CD4-positive, alpha-beta T cell treated with Interleukin-15 for 4 hours (primary cell): ENCODE measurements at places on chromosomes 1 and 21.

DNA sequence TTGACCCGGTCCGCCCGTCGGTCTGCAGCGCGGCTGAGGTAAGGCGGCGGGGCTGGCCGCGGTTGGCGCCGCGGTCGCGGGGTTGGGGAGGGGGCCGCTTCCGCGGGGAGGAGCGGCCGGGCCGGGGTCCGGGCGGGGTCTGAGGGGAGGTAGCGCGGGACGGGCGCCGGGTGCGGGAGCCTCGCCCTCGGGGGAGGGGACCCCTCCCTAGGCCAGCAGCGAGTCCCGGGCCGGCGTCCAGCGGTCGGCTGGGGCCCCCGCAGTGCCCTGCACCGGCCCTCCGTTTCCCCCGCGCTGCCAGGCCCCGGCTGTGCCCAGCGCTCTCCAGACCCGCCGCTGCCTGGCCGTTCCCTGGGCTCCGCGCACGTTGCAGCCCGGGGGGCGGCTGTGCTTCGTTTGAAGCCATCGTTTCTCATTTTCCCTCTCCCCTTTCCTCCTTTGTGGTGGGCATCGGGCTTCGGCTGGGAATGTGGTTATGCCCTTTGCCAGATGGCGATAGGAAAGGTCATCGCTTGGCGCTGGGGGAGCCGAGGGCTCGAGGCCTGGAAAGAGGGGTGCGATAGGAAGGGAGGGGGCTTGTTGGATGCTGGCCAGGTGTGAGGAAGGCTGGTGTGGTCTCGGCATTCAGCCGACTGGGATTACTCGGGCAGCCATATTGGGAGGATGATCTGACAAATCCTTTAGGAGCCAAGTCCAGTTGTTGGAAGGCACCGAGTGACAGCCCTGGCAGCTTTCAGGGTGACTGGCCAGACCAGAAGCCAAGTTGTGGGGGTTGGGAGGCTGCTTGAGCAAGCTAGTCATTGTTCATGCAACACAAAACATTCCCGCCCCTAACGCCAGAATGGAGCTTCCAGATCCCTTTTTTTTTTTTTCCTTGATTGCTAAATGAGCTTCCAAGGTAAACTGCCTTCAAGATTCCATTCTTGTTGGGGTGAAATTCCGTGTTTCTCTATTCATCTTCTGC is 753 bp downstream of the KIF1B start:
- DNase-seq: no peak

GRCh38 chr1:231544943-231545592 is 16.6 kb downstream of the TSNAX start:
- no peak for DNase-seq

DNA sequence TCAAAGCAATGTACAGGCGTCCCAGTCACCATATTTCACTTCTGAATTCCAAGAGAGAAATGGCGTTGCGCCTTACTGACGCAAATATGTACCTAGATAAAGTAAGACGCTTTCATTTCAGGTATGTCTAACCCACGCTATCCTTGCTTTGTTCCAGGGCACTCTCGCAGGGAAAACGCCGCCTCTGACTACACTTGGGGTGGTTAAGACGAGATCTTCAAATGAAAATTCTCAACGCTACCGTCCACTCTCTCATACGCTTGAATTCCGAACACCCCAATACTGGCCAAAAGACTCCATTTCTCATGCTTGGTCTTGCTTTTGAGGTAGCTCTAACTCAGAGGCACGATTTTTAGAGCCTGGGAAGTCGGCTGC is 736 bp upstream of the ZMPSTE24 start:
- no peak for DNase-seq

GRCh38 chr21:36103434-36103833 is 31.4 kb upstream of the CBR3 start:
- no peak for DNase-seq

DNA sequence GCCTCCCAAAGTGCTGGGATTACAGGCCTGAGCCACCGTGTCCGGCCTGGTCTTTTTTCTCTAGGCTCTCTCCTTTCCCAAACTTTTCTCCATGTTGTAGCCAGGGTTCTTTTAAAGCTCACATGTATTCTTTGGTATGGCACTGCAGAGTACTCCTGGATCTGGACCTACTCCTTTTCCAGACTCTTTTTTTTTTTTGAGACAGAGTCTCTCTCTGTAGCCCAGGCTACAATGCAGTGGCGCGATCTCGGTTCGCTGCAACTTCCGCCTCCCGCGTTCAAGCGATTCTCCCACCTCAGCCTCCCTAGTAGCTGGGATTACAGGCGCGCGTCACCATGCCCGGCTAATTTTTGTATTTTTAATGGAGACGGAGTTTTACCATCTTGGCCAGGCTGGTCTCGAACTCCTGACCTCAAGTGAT is 602 bp upstream of the MED18 start:
- no peak for DNase-seq

DNA sequence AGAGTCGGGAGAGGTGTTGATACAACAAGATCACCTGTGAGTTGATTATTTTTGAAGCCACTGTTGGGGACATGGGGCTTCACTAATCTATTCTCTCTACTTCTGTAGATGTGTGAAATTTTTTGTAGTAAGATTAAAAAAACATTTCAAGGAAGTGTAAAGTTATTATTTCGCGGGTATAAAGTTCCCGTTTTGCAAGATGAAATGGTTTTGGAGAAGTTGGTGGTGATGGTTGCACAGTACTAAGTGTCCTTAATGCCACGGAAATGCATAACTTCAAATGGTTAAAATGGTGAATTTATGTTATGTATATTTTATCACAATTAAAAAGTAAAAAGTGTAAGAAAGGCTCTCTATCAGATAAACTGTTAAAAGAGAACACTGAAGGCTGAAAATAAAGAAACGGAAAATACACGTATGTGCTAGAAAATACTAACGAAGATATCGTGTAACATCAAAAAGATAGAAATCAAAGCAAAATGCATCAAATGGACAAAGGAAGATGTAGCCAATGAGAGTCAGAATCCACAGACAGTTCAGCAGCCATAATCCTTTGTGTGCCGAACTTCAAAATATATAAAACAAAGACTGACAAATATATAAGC is 2.9 kb upstream of the ITGB2 start:
- DNase-seq: no peak

DNA sequence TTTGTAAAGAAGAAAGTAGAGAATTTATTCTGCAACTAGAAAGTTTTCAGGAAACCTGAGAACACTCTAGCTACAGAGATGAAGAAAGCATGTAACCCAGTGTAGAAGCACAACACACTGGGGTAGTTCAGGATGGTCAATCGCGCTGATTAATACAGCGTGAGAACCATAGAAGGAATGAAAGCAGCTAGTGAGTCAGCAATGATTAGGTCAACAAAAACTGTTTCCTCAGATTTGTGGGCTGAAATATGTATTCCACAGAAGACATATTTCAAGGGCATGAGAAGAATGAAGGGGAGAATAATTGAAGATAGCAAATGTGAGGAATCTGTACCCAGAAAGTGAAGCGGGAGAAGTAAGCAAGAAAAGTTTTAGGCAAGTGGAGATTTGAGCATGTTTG is 97.8 kb upstream of the ADGRL2 start:
- DNase-seq: no peak

DNA sequence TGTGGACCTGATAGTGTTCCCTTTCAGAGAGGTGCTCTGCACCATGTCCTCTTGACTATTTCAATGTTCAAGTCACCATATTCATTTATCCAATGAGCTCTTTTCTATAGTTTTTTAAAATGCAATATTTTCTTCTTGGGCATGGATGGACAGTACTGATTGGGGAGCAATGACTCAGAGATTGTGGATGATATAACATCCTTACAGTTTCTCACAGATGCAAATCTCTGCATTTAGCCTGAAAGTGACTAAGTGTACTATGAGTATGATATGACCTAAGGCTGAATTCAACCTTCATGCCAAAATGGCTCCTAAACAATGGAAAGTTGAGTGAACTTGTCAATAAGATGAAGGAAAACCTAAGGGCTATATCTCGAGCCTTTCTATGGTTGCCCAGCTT is 36.5 kb downstream of the C4BPA start:
- no peak for DNase-seq

DNA sequence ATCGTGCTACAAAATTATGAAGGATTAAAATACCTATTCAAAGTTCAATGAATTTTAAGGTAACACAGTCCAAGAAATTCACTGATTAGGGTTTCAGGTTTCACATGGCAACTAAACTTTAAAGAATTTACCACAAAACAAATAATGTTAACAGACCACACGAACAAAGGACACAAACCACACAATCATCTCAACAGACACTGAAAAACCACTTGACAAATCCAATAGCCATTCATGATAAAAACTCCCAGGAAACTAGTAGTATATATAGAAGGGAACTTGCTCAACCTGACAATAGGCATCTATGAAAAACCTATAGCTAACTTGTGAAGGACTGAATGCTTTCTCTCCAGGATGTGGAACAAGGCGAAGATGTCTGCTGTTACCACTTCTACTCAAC is 21.1 kb upstream of the SH2D5 start:
- DNase-seq: no peak

GRCh38 chr1:44641126-44642102 is 32.9 kb downstream of the TMEM53 start:
- no peak for DNase-seq

DNA sequence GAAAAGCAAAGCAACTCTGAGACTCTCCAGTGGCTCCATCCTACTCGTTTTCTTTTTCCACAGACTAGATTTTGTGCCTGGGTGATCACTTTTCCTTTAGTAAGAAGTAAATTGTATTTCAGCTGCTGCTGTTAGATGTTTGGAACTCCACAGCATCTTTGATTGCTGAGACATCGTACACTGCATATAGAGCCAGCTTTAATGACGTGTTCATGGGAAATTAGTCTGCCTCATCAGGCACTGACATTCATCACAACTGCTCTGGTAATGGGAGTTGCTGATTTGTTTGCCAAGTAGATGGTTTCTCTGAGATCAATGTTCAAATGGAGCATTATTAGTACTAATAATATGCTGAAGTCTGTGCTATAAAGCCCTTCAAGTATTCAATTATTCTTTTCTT is 573.8 kb upstream of the NR5A2 start:
- DNase-seq: no peak
